ENCODE measurements at places on chromosomes 4 and X.

GRCh38 chr4:75069493-75070074, 136.7 kb downstream of the PARM1 start:
- no peak for DNase-seq

DNA sequence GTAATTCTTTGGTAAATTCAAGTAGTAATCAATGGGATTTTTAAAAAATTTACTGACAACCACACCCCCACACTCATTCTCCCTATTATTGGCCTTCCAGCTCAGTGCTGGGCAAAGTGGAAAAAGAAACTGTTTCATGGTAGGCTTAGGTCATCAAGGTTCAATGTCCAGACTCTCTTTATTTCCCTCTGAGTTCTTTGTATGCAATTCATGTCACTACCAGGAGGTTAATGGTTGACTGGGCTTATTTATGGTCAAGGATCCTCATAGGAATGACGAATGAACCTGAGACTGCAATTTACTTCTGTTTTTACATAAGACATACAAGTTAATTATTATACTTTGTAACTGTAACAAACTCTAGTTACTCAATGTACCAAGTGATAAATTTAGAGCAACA, 403.2 kb downstream of the KLHL13 start:
- DNase-seq = no peak

DNA sequence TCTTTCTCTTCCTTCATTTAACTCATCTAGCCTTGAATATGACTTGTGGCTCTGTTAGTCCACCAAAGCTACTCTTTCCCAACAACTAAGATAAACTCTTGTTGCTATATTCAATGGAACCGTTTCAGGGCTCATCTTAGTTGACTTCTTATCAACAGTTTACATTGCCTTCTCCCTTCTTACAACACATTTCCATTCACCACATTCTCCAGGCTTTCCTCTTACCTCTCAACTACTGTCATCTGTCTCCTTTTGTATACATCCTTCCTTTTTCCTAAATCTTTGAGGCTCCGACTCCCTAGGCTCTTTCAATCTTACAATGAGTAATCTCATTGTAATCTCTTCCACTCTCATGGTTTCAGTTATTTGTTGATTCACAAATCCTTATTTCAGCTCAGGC, 58.5 kb downstream of the NCAPG start:
- no peak for DNase-seq

GRCh38 chrX:149938881-149939654, 777 bp upstream of the EOLA2 start:
- peak; percentile 23 for DNase-seq

DNA sequence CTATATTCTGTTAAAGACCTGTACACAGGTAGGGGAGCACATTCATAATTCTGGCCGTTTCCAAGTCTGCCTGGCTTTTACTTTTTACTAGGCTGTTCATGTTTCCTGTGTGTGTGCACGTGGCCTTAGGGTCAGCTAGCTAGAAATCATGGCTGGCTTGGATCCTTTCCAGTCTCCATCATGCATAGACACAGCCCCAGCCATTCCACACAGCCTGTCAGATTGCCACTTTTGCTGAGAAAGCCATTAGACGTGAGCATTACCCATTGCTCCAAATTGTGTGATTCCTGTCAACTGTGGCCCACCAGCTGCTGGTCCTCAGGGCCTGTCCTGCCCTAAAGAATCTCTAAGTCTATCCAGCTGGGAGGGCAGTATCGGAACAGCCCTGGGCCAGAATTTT, 11.4 kb upstream of the SORCS2 start:
- DNase-seq = no peak

GRCh38 chrX:13340182-13340791, 20.4 kb upstream of the ATXN3L start:
- DNase-seq = no peak

DNA sequence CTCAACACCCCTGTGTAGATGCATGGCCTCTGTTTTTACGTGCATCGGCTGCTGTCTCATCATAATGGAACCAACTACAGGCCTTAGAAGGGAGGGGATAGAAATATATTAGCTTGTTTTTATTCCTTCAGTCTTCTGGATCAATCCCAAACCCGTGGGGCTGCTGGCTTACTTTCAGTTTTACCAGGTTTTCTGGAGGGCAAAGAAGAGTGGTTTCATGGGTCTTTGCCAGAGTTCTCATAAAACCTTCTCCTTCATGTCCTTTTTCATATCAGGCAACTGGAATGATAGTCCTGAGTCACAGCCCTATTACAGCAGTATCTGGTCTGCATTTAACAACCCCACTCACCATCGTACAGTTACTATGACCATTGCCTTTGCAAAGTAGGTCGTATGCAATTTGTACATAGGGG, 34.6 kb downstream of the PPP2R2C start:
- no peak for DNase-seq
